ENCODE measurements at places on chromosomes 16 and 17.
A peak's percentile ranks its signal among the peaks of the same experiment; 100 is the strongest.

DNA sequence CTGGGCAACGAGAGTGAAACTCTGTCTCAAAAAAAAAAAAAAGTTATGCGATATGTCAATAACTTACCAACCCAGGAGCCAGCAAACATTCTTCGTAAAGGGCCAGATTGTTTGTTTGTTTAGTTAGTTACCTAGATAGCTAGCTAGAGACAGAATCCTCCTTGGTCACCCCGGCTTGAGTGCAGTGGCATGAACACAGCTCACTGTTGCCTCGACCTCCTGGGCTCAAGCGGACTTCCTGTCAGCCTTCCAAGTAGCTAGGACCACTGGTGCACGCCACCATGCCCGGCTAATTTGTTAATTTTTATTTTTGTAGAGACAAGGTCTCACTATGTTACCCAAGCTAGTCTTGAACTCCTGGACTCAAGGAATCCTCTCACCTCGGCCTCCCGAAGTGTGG, 113.0 kb downstream of the LITAF start:
- DNase-seq: no peak

- DNase-seq: no peak
Measured at GRCh38 chr17:58618336-58618735, 73.5 kb downstream of the TEX14 start.

DNA sequence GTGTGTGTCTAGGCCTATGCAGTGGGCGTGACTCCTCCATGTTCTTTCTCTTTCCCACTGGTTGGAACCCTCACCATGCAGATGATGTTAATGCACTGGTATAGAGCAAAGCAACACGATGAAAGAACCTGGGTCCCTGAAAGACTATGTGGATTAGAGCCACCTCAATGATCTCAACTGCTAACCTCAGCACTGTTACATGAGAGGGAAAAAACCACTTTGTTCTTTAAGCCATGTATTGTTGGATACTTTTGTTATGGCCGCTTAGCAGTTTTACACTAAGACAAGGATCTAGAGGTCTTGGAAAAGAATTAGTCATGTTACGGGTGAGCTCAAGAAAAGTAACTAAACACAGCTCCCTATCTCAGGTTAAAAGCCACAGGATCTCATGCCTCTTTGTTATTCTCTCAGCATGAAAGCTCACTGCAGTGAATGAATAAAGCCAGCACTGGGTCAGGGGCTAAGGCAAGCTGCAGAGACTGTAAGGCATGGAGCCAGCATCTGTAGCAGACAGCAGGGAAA, 56.6 kb upstream of the RBBP6 start:
- no peak for DNase-seq

DNA sequence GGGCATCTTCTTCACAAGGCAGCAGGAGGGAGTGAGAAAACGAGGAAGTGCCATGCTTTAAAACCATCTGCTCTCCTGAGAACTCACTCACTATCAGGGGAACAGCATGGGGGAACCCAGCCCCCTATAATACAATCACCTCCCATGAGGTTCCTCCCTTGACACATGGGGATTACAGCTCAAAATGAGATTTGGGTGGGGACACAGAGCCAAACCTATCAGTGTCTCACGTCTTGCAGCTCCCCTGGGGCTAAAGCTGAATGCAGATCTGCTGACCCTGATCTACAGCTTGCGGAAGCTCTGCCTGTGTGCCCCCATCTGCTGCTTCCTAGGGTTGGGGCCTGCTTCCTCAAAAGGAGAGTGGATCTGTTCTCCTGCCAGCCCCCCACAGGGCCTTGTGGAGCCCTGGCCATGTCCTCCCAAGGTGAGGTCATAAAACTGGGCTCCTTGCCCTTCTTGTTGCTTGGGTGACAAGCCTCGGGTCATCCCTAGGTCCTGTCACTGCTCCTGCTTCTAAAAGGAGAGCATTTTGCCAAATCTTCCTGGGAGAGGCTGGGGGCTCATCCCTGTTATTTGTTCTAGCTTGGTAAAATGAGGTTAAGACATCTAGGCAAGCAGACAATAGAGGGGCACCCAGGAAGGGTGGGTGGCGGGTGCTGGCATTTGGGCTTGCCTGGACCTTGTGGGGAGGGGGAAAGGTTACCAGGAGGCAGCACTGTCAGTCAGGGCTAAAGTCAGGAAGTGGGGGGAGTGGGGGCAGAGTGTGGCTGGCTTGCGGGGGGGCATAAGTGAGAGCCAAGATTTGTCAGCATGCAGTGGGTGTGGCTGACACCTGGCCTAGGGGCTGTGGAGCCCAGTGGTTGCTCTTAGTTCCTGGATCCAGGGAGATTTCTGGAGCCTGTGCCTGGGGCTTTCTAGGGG, 16.0 kb downstream of the KRT33A start:
- no peak for DNase-seq

DNA sequence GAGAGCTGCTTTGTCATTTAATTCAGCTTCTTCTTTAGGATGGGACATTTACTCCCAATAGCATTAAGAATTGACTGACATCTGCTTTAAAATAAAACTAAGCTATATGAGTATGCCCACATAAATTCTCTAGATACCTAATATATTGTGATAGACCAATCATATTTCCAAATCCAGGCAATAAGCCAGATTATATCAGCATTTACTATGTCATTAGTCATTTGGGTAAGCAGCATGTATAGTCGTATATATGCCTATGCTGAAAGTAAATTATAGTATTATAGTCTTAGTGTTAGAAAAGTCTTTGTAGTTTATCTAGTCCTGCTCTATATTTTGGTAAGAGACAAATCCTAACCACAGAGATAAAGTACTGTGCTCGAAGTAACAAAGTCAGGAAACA, 958.1 kb downstream of the KCNJ2 start:
- no peak for DNase-seq

- DNase-seq: no peak
Measured at GRCh38 chr17:14772776-14773175, 471.9 kb downstream of the HS3ST3B1 start.

GRCh38 chr16:47375423-47375822, 85.4 kb downstream of the ITFG1 start:
- DNase-seq: no peak

DNA sequence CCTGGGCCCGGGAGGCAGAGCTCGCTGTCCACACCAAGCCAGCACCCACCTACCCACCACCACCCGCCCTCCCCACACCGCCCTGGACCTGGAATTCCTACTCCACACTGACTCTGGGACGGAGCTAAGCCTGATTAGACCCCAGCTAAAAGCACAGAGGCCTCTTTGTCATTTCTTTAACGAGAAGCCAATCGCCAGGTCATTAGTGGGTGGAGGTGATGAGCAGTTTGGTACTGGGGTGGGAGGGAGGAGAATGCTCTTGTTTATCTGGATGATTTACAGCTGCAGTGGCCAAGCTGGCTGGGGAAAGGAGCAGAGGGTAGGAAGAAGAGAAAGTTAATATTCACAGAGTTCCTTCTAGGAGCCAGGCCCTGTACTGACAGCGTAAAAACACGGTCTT, 6.0 kb upstream of the BHLHA9 start:
- peak; percentile 24 for DNase-seq

GRCh38 chr17:80361495-80362220, 53.3 kb upstream of the ENDOV start:
- DNase-seq: peak; percentile 41

Data from nephron progenitor cell (in vitro differentiated cells).